NCI-H1105 (cell line): ENCODE measurements at places on chromosomes 6 and 20.

- no peak for DNase-seq
These were observed 36.6 kb downstream of the ABHD12 start for GRCh38 chr20:25353747-25354705.

DNA sequence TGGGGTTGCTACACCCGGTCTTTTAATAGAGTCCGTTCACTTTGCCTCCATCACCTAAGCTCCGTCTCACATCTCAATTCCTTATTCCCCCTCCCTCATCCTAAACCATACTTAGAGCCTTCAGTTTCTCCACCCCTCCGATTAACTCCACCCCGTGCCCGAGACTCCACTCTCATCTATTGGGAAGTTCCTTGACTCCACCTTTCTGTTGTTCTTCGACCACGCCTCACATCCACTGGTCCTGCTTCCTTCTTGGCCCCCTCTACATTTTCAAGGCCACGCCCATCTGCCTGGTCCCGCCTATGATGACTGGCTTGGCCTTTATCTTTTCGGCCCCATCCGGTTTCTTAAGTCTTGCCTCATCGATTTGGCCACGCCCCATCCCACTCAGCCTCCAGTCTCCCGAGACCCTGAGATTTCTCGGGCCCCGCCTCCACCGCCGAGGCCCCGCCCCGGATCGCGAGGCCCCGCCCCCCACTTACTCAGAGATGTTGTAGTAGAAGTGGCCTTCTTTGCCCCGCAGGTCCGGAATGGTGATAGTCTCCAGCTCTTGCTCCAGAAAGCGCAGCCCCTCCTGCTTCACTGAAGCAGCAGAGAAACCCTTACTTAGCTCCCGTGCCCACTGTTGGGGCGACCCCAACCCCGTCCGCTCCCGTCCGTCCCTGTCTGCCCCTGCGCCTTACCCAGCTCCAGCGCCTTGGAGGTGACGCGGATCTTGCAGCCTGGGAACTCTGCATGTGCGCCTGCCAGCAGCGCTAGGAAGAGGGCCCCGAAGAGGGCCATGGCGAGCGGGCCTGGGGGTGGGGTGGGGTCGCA lies 1.1 kb downstream of the PLTP start:
- peak; percentile 34 for DNase-seq

GRCh38 chr6:163165155-163165910 lies 249.2 kb upstream of the QKI start:
- DNase-seq, result no peak

DNA sequence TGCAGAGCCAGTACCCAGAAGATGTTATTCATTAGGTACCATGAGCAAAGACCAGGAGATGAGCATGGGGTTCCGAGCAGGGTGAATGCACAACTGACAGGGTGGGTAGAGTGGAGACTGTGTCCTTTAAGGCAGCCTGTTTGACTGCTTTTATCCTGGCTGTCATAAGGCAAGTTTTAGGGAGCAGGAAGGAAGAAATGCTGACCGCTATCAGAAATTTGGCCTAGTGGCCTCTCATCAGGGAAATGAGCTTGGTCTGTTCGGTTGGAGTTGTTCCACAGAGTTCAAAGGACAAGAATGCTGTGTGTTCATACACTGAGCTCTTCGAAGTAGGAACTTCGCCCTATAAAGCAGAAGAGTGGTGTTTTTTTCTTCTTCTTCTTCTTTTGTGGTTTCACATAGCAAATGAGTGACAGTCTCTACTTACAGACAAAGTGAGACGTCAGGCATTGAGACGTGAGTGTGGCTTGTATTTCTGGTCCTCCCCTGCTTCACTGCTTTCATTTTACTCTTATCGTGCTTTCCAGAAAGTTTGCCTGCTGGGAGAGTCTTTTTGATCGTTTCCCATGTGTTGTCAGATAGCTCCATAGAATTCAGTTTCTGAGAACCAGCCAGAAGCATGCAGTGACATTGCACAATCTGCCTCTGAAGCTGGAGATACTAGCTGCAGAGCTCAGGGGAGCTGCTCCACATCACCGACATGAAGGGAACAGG lies at the start of gene CASS4:
TSS of gene CASS4 (plus strand) at position 502 of the 714 bp plus-strand sequence. CDS start at position 701, 199 bp downstream.
- no peak for DNase-seq

DNA sequence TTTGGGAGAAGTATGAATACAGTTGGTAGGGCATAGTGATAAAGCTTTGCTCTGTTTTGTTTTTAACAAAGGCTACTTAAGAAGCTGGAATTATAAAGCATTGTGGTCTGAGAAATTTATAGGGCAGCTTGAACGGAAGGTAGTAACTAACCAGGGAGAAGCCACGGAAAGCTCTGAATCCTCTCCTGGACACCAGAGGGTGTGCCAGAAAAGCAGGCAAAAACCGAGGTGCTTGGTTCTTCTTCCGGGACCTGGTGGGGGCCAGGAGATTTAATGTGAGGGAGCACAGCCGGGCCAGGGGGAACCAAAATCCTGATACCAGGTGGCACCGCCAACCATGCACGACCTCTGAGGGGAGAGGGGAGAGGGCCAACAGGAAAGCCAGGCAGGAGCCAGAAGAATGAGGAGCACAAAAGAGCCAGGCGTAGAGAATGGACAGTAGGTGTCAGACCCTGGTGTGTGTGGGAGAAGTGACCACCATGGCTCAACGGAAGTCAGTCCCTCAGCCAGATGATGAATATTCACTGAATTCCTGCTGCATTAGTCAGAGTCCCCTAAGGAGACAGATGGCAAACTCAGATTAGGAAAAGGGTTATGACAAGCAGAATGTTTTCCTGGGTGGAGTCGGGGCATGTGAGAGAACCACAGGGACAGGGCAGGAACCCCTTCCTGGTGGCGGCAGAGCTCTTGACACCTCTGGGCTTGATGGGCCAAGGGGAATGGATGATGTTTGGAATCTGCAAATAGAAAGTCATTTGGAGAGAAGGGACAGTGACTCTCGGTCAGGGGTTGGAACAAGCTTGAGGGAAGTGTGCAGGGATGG lies 262.3 kb downstream of the ZNF217 start:
- no peak for DNase-seq

- DNase-seq, result no peak
These were observed 723 bp downstream of the MANEA start for GRCh38 chr6:95578106-95578410.

- no peak for DNase-seq
These were observed 87.1 kb downstream of the CFAP61 start for GRCh38 chr20:20139403-20139802.

DNA sequence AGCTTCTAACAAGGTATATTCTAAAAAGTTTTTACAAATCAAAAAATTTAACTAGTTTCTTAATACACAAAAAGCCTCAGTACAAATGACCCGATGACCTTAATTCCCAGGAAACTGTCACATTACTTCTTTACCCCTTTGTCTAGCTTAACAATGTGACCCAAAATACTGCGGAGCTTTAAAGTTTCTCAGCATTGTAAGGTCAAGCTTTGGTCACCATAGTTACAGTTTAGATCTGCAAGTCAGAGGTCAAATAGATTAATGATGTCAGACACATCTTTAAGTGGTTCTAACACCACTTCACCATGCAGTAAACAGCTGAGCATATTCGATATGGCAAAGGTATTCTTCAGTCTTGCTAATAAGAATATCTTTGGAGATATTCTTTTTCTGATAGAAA lies 36.8 kb upstream of the FLRT3 start:
- no peak for DNase-seq

DNA sequence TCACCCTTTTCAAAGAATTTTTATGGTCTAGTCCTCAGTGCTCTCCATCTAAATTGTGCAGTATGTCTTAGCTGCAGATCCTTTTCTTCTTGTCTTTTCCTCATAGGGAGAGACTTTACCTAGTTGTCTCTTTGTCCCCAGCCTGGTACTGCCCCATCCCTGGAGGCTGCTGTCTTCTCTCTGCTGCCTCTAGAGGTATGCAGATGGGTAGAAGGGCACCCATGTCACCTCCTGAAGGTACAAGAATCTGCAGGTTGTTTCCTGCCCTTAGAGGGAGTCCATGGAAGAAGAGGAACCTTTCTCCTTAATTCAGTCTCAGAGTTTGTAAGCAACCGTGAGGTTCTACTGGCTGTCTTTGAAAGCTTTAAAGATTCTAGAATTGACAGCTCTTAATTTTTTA lies 39.1 kb downstream of the MCM8 start:
- DNase-seq, result no peak

GRCh38 chr6:41023114-41023513 lies 15.9 kb downstream of the UNC5CL start:
- no peak for DNase-seq

GRCh38 chr6:13048113-13048512 lies 280.2 kb downstream of the TBC1D7 start:
- no peak for DNase-seq

DNA sequence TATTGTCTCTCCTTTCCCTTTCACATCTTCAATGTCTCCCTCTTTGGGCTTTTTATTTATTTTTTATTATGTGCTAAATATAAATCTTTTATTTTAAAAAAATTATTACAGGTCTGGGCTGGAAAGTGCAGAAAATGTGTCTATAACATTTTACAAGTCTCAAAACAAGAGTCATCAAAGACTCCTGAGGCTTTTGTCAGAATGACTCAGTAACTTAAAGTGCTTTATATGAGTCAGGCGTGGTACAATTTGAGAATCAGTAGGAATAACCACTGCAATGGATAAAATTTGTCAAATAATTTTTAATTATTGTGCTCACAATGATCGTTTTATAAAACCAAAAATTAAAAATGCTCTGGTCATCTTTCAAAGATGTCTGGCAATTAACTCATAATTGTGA lies 193.9 kb downstream of the MMUT start:
- no peak for DNase-seq

DNA sequence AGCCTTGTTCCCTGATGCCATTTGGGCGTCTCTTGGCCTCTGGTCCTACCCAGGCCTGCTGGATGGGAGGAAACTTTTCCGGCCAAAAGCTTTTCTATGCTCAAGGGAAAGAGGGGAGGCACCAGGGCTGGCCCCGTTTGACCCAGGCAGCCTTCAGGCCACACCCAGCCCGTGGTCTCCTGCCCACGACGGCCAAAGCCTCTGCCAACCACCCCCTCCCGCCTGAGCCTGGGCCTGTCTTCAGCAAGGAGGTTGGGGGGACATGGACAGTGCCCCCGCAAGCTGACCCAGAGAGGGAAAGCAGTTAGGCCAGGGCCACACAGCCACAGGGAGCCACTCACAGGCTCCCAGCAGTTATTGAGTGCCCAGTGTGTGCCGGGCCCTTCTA lies 49.5 kb downstream of the SRC start:
- DNase-seq, result no peak

- DNase-seq, result no peak
These were observed 61.8 kb upstream of the NEDD9 start for GRCh38 chr6:11294228-11294627.

GRCh38 chr6:158785036-158785435 lies 34.1 kb downstream of the EZR start:
- no peak for DNase-seq

DNA sequence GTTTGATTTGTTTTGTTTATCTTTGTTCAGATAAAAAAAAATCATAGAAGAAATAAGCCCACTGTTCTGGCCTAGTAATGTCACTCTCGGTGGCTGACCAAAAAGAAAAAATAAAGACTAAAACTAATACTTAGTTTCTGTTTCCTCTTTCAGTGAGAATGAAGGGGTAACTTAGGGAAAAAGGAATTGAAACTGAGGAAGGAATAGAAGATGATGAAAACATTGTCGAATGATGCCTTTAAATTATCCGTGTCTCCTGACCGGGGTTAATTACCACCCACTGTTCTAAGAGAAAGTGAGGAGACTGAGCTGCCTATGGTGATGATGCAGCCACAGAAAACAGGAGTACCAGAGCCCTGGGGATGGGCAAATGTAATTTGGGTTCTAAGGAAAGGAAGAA lies 73.1 kb downstream of the PTCHD4 start:
- DNase-seq, result no peak

GRCh38 chr6:34047913-34048867 lies 97.7 kb downstream of the GRM4 start:
- DNase-seq, result no peak

DNA sequence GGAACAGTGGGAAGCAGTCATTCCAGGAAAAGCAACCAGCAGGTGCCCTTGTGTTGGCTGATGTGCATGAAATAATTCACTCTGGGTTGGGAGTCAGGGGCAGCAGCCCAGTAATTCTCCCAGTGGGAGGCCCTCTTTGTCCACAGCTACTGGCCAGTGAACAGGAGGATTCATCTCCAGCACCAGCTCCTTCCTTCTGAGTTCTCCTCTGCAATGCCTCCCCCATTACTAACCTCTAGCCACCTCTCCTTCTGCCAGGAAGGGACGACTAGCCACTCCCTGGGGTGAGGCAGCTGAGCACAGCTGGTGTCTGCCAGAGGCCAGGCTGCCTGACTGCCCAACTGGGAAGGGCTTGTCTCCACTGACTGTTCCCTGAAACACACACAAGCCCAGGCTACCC lies 12.5 kb upstream of the R3HDML start:
- DNase-seq, result no peak

GRCh38 chr6:168121303-168121665 lies 42.3 kb upstream of the FRMD1 start:
- DNase-seq, result no peak

DNA sequence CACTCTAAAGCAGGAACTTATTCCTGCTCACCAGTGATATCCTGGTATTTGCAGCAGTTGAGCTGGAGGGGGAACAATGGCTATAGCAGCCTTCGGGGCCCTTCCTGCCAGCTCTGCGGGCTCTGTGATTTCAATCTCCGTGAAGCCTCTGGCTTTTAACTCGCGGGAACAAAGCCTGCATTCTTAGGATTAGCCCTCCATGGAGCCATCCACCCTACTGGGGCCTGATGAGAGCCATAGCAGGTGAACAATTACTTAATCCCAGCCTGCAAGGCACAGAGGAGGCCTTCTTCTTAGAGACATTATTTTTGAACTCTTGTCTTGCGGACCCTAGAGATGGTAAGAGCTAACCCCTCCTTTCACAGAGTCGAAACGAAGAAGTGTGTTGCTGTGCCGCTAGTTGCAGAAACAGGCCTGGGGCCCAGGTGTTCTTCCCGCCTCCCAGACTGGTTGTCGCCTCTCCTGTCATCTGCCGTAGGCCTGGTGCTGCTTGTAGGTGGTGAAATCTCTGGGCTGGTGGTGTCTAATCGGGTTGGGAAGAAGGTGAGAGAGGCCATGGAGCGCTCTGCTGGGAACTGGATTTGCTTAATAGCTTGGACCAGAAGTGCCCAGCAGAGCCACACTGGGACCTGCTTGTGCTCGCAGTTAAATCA lies 9.7 kb downstream of the GHRH start:
- no peak for DNase-seq

DNA sequence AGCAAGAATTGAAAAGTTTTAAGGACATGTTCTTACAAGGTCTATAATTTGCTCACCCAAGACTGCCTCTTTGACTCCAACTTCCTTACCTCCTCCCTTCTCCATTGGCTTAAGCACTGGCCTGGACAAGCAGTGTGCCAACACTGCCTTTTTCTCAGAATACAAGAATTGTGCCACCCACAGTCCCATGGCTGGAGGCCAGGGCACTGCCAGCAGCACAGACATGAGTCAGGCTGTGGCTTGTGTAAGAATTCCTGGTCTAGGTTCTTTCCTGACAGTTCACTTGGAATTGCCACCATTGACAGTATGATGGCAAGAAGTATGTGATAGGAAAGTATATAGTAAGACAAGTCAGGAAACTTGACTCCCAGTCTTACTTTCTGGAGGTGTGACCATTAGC lies 202.7 kb upstream of the MARCKS start:
- DNase-seq, result no peak
